Adrenal gland (tissue), 19 donors: ENCODE measurements at places on chromosomes 5 and 9. TPM values are rescaled to one million over a fixed set of nuclear protein-coding genes. Genes with fewer than 3 reads are reported as not detected.
A peak's percentile ranks its signal among the peaks of the same experiment; 100 is the strongest.

DNA sequence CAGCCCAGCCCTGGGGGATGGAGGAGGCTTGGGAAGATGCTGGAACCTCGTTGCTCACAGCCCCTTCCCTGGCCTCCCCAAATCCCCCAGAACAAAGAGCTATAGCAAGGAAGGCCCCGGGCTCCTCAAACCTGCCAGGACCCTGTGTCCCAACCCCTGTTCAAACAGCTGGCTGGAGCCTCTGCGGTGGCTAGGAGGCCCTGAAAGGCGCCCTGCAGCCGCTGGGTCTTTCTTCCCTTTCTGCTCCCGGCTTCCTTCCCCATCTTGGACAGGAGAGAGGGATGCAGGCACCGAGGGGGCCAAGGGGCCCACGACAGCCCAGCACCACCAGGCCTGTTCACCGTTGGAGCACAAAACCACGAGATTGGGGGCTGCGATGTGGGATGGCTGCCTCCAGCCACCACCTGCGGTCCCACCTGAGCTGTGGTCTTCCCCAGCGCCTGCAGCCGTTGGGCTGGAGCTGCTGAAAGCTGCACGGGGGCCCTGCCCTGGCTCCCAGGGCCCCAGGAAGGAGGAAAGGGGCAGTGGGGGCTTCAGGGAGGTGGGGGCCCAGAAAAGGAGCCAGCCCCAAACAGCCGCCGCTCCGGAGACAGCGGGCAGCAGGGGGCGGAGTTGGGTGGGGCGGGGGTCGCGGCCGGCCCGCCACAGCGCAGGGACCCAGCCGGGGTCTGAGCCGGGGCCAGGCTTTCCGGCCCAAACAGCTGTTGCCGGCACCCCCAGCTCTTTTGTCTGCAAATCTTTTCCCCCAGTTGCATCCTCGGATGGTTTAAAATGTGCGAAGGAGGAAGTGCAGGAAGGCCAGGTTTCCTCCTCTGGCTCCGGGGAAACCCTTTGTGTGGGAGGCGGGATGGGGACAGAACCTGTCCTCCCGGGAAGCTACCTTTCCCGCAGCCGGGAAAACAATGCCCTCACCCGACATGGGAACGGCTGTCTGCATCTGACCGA lies 16.1 kb downstream of the NOTCH1 start:
- H3K36me3 ChIP-seq, result no peaks in the 10 kb centered on the region
- no peak overlapping the region for H3K27ac ChIP-seq
- H3K4me3 ChIP-seq, result no peak overlapping the region
- H3K4me1 ChIP-seq, result peaks cover 36% of the 10 kb centered on the region
- no peak for DNase-seq

The PCDHA6 gene
- polyA plus RNA-seq, result 0.32 TPM

The HMCN2 gene
- polyA plus RNA-seq, result 25.8 TPM

The LHX2 gene
- 0.24 TPM for polyA plus RNA-seq

The FOXD4L6 gene
- 0.24 TPM for polyA plus RNA-seq

The SLC6A3 gene
- polyA plus RNA-seq, result not detected

The PCDHGC3 gene
- polyA plus RNA-seq, result 70.4 TPM

DNA sequence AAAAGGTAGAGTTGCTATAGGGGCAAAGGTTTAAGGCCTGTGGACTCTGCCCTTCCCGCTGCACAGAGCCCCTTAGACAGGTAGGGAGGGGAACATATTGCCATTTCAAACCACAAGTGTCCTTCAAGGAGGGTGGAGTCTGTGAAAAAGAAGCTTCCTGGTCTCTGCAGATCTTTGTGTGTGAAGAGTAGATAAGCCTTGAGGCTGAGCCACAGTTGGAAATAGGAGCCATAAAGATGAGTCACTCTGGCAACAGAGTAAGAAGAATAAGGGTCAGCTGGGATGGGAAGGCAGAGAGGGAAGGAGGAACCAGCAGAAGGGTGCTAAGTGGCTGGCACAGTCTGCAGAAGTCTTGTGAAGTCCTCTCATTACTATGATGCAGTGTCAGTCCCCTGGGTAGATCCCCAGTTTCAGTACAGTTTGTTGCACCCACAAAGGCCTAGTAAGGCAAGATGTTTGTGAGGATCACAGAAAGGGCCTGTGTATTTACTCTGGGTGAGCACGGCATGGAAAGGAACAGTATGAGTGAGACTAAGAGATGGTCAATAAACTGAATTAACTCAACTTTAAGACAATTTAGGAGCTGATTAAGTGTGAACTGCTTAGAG lies 18.1 kb downstream of the GRXCR2 start:
- no peak overlapping the region for H3K27ac ChIP-seq
- H3K4me1 ChIP-seq, result peaks cover 14% of the 10 kb centered on the region
- H3K4me3 ChIP-seq, result no peak overlapping the region
- H3K36me3 ChIP-seq, result no peaks in the 10 kb centered on the region
- no peak for DNase-seq

DNA sequence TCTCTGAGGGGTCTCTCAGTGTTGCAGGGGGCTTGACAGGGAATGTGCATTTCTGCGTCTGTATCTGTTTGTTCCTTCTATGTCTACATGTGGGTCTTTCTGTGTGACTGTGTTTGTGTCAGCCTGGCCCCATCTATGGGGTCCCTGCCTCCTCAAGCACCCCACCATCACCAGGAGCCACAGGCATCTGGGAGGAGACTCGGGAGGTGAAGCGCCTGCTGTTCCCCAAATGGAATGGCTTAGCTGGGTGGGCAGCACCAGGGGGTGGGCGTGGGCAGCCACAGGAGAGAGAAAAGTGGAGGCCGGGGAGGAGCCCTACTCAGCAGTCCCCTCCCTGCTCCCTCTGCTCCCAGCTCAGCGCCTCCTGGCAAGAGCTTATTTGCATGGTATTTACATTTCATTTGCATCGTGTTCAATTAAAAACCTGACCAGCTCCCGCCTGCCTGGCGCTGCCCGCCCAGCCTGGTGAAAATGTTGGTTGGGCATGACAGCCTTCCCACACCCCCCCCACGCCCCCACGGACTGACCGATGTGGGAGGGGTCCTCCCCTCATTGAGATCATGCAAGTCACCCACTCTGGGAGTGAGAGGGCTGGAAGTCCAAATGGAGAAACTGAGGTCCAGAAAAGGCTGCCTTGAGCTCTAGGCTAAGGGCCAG lies 50.5 kb downstream of the CXXC5 start:
- peak overlapping the region; percentile 81 for H3K27ac ChIP-seq
- H3K4me1 ChIP-seq, result peaks cover 3% of the 10 kb centered on the region
- H3K36me3 ChIP-seq, result no peaks in the 10 kb centered on the region
- DNase-seq, result peak; percentile 91

The PCAT7 gene
- polyA plus RNA-seq, result not detected

- no peaks in the 10 kb centered on the region for H3K27me3 ChIP-seq
- no peaks in the 10 kb centered on the region for H3K36me3 ChIP-seq
- DNase-seq, result no peak
- no peak overlapping the region for H3K27ac ChIP-seq
- H3K4me3 ChIP-seq, result no peak overlapping the region
Measured at GRCh38 chr9:92894711-92895362, 17.0 kb upstream of the ZNF484 start.

- H3K27me3 ChIP-seq, result peaks cover 42% of the 10 kb centered on the region
- no peaks in the 10 kb centered on the region for H3K4me1 ChIP-seq
- H3K4me3 ChIP-seq, result no peak overlapping the region
- H3K36me3 ChIP-seq, result no peaks in the 10 kb centered on the region
- H3K27ac ChIP-seq, result no peak overlapping the region
Measured at GRCh38 chr9:137228506-137228967, 1.2 kb downstream of the RNF224 start.

The CDC42SE2 gene
- 8.2 TPM for polyA plus RNA-seq

The PFDN1 gene
- polyA plus RNA-seq, result 97.5 TPM

DNA sequence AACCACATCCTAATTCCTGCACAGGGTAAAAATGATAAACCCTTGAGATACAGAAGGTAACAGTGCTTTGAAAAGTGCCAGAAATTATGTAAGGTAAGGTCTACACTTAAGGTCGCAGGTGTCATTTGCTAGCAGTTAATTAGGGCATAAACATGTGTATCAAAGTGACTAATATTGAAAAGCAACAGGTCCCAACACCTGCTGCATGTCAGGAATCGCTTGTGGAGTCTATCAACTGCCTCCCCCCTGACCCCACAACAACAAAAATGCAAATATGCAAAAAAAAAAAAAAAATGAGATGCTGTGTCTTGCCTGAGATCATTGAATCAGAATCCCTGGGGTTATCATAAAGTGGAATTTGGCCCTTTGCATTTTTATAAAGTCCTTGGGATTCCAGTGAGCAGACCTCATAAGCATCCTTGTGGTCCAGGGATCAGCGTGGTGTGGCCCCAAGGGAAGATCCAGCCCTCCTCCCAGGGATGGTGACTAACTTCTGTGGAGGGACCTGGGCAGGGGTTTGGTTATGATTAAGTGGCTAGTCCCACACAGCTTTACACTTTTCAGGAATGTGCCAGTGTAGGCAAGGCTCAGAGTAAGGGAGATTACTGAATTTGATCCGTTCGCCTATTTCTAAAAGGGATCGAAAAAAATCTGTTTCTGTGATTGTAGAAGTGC lies 92.5 kb upstream of the TNFSF8 start:
- H3K36me3 ChIP-seq, result no peaks in the 10 kb centered on the region
- DNase-seq, result no peak
- H3K4me1 ChIP-seq, result no peaks in the 10 kb centered on the region
- H3K27me3 ChIP-seq, result no peaks in the 10 kb centered on the region
- no peak overlapping the region for H3K4me3 ChIP-seq

The SARDH gene
- polyA plus RNA-seq, result 3.0 TPM
